Stimulated activated CD4-positive, alpha-beta T cell treated with anti-CD3 and anti-CD28 coated beads, Interleukin-1b, Interleukin-23, amount 100 ng/mL, for 1 hour (primary cell): ENCODE measurements at places on chromosomes 13 and 19.

GRCh38 chr19:31099515-31100205 lies 249.6 kb downstream of the TSHZ3 start:
- DNase-seq: no peak

DNA sequence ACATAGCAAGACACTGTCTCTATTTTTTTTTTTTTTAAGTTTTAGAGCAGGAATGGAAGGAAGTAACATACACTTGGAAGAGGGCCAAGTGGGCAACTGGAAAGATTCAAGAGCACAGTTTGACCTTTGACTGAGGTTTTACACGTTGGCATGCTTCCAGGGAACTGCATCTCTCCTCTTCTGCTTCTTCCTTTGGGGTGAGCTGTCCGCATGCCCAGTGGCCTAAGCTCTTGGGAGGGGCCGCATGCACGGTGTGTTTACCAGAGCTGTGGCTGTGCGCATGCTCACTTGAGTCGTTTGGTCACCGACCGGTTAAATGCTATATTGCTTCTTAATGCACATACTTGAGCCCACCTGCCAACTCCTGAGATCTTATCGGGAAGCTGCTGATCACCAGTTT lies 727.7 kb downstream of the UQCRFS1 start:
- no peak for DNase-seq

- DNase-seq: no peak
Observed at GRCh38 chr13:62512194-62513141, 1096.8 kb upstream of the PCDH20 start.

GRCh38 chr13:22828081-22828480 lies 352.7 kb upstream of the SGCG start:
- no peak for DNase-seq

GRCh38 chr19:14428882-14429416 lies 4.2 kb upstream of the PKN1 start:
- DNase-seq: no peak

GRCh38 chr19:51508059-51508733 lies 6.6 kb upstream of the SIGLEC12 start:
- no peak for DNase-seq

DNA sequence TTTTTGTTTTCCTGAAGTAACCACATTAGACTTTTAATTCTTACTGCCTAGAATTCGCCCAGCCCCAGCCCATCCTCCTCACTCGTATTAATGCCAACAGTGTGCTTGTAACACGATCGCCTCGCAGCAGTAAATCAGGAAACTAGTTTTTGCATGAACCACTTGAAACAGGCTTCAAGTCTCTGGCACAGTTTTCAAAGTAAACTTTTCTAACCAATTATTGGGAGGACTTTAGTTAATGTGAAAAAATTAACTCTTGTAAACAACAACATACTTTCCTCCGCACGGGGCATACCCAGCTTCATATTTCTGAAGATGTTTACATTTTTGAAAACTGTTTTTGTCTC lies 39.2 kb downstream of the TNFRSF19 start:
- DNase-seq: no peak

DNA sequence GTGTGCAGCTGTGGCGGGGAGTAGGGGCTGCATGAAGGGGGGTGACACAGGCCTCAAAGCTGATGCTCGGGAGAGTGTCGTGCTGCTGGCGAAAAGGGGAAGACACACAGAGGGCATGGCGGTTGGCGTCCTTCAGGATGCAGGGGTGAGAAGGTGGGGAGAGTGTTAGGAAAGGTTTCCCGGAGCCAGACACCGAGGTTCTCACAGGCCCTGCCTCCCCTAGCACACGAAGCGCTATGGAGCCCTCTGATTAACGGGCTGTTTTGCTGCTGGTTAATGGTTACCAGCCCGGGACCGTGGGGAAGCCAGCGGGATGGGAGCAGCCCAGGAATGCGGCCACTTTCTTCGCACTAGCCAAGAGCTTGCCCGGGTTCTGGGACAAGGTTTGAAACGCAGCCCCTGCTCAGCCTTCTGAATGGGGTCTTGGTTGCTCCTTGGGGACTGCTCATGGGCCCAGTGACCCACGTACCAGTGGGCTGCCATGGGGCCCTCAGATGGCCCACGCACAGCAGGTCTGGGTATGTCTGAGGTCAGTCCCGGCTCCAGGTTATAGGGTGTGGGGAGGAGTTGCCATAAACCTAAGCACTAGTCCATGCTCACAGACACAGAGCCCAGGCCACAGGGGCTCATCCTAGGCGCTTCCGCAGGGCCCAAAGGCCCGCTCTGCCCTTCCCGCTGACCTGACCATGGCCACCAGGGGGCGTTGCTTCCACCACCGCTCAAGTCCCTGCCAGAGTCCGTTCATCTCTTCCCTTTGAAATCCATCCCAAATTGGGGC lies 31.3 kb upstream of the ISYNA1 start:
- peak; percentile 53 for DNase-seq

DNA sequence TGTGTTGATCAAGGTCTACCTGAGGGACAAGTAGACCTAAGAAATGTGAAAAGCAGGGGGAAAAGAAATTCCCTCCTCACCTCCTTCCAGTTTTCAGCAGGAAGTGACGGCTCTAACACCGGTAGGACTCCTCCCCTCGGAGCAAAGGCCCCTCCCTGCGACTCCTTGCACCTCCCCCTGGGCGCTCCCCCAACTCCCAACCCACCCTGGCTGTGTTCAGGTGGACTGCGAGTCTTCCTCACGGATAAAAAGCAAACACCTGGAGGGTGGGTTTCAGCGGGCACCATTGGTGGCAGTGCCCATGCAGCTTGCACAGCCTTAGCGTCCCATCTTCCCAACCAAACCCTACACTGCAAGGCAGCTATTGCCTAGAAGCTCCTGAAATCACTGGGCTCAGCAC lies 124.5 kb downstream of the COL4A1 start:
- no peak for DNase-seq

DNA sequence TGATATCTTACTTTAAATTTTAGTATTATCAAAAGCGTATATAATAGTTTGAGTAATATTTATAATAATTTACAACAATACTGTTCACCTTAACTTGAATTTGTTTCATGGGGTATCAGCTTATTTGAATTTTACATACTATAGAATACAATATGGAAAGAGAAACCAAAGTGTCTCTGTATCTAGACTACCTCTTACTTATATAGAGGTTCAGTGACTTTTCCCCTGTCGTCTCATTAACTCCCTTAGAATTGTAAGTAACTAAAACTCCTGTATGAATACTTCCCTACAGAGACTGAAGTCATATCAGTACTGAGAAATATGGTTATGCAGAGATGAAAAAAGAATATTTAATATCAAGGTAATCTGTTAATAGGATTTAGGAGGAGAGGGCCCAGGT lies 26.8 kb downstream of the COG6 start:
- no peak for DNase-seq

- no peak for DNase-seq
Observed at GRCh38 chr19:34332027-34332760, 32.8 kb upstream of the GPI start.

DNA sequence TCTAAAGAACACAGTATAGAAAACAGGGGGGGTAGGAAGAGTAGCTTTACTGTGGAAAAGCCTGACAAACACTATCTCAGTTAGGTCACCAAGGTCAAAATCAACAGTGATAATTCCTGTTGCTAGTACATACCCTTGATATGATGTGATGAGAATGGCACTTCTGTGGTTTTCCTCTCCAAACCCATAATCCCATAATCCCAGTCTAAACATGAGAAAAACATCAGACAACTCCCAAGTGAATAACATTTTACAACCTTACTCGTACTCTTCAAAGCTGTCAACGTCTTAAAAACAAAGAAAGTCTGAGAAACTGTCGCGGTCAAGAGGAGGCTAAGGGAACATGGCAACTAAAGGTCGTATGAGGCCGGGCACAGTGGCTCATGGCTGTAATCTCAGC lies 137.6 kb downstream of the FOXO1 start:
- no peak for DNase-seq

DNA sequence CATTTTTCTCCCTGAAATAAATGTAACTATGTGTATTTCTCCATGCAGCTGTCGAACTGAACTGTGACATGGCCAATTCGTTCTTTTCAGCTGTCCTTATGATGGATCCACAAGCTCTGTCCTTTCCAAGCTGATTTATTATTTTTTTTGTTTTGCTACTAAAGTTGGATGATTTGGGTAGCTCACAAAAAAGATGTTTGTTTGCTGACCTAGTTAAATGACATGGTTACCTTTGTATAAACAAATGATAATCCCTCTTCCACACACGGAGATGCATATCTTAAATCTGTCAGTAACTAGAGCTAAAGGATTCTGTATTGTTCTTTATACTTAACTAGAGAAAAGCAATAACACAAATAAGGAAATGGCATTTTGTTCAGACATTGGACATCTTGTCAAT lies 884.3 kb upstream of the PCDH20 start:
- no peak for DNase-seq

DNA sequence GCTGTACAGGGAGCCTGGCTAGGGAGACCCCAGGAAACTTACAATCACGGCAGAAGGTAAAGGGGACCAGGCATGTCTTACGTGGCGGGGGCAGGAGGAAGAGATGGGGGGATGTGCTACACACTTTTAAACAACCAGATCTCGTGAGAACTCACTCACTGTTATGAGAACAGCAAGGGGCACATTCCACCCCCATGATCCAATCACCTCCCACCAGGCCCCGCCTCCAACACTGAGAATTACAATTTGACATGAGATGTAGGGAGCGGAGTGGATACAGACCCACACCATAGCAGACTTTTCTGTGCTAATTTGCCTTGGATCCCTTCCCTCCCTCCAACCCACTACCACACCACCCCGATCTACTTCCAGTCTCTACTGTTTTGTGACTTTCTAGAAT lies 106.7 kb upstream of the PEG3 start:
- DNase-seq: no peak

DNA sequence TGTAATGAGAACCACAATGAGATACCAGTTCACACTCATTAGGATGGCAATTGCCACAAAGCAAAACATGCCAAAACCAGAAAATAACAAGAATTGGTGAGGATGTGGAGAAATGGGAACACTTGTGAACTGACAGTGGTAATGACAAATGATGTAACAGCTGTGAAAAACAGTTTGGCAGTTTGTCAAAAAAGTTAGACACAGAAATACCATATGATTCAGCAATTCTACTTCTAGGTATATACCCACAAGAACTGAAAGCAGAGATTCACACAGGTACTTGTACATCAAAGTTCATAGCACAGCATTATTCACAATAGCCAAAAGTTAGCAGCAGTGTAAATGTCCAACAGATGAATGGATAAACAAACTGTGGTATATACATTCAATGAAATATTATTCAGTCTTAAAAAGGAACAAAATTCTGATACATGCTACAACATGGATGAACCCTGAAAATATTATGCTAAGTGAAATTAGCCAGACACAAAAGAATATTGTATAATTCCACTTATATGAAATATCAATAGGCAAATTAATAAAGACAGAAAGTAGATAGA lies 96.5 kb downstream of the UGGT2 start:
- DNase-seq: no peak

DNA sequence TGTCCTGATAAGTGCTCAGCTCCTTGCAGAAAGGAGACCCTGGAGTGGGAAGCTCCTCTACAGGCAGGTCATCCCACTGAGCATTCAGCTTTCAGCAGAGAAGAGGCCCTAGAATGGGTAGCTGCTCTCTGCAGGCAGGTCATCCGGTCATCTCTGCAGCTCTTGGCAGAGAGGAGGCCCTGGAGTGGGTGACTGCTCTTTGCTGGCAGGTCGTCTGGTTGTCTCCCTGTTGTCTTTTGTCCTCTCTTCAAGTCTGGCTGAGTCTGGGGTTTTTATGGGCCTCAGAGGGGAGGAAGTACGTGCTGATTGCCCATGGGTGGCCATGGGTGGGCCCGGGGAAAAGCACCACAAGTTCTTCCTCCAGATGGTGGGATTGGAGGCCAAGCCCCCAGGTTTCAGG lies 250.3 kb upstream of the EDNRB start:
- DNase-seq: no peak

GRCh38 chr13:22717036-22717435 lies 463.7 kb upstream of the SGCG start:
- no peak for DNase-seq

DNA sequence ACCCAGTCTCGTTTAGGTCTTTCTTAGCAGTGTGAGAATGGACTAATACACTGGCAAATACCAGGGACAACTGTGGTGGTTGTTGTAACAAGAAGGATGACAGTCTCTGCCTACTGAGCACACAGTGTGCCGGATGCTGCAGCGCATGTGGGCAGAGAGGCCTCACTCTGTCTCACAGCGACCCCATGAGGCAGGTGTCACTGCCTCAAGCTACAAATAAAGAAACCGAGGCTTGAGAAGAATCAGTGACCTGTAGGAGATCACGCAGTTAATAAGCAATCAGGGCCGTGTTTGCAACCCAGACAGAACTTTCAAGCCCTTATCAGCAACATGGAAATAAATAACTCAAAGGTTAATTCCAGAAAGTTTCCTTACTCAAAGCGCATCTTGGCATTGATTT lies 40.5 kb upstream of the GAS6 start:
- DNase-seq: no peak

DNA sequence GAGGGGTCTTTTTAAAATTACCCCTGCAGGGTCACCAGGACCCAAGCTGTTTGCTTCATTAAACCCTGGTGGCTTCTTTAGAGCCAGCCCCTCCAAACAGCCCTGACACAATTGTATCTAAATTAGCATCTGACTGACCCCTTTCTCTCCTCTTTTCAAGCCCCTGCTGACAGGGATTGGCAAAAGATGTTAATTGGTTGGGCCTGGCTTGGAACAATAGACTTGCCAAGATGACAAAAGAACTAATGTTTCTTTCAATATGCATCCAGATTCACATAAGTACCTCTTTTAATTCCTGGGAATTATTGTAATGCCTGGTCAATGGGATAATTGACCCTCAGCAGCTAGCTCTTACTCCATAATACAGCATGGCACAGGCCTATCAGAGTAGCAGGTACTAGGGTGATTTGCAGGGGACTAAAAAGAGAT lies 140.8 kb downstream of the SHISA2 start:
- no peak for DNase-seq

GRCh38 chr19:55112246-55112776 lies 5.1 kb downstream of the PPP1R12C start:
- no peak for DNase-seq

GRCh38 chr19:34096020-34096915 lies 76.0 kb upstream of the LSM14A start:
- DNase-seq: no peak

GRCh38 chr19:56134654-56134921 lies 6.5 kb upstream of the ZNF444 start:
- no peak for DNase-seq
